ENCODE measurements at places on chromosomes 3 and 15. TPM values are rescaled to one million over a fixed set of nuclear protein-coding genes. Genes with fewer than 3 reads are reported as not detected.

The ACOX2 gene
- total RNA-seq: 18.2 TPM

DNA sequence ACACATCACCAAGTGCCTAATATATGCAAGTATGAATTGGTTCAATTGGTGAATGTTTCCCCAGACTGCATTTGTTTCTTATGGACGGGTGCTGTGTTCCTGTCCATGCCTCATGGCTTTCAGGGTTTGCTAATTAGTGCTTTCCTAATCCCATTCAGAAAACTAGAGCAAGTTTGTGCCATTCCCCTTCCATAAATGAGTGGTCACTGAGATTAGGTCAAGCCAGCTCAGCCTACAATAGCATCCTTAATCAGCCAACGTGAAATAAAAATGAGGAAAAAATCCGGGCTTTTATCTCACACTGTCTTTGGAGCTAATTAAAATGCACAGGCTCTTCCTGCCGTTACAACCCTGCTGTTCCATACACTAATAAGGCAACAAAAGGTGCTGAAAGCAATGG lies 788.8 kb downstream of the ROBO1 start:
- DNase-seq: no peak

- DNase-seq: peak; percentile 36
These were observed 165.2 kb upstream of the UMPS start for GRCh38 chr3:124565013-124565412.

GRCh38 chr3:1251282-1252060 lies 158.6 kb downstream of the CNTN6 start:
- DNase-seq: no peak

DNA sequence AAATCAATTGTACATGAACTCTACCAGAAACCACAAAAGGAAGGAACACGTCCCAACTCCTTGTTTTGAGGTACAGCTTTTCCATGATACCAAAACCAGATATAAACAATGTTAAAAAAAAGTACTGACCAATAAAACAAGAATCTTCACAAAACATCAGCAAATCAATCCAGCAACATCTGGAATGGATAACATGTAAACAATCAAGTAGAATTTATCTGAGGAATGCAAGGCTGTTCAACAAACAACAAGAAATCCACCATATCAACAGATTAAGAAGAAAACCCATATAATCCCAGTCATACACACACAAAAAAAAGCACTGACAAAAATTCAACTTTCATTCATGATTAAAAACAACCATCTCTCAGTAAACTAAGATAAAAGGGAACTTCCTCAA lies 26.7 kb downstream of the TJP1 start:
- no peak for DNase-seq

DNA sequence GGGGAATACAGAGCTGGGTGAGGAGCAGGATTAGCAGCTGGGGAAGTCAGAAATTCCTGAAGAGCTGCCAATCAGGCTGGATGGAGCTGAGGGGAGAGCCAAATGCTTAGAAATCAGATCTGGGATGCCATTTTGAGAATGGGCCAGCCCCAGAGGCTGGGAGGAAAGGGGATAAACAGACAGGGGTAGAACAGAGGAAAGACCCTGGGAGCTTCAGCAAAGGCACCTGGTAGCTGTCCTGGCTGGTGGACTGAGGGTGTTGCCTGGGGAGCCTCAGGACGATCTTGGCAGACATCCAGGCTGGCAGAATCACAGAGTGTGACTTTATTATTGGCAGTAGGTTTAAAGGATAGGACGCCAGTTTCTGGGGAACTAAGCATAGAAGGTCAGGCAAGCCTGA lies 97.8 kb downstream of the SQOR start:
- no peak for DNase-seq

- no peak for DNase-seq
These were observed 26.0 kb downstream of the DTWD1 start for GRCh38 chr15:49646891-49647290.

GRCh38 chr3:190548031-190548656 lies 34.3 kb downstream of the IL1RAP start:
- DNase-seq: no peak

The SLC6A11 gene
- 0.09 TPM for total RNA-seq

- DNase-seq: no peak
These were observed 17.0 kb downstream of the YEATS2 start for GRCh38 chr3:183714622-183715021.

DNA sequence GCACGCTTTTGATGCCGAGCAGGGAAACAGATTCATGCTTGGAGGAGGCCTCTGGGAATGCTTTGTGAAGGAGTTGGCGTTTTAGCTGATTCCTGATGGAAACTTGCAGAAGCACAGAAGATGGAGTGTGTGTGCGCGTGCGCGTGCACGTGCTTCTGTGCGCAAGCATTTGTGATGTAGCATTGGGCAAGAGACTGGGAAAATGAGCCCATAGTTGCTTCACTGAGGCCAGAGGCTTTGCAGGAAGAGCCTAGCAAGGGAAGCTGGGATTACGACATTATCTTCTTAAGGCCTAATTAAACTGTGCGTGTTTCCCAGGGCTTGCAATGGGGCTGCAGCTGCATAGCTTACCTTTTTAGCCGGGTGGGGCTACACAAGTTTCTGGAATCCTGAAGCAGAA lies 18.1 kb upstream of the AGBL1 start:
- no peak for DNase-seq

The RAB43 gene
- 14.9 TPM for total RNA-seq

The CACNA2D2 gene
- 0.19 TPM for total RNA-seq

DNA sequence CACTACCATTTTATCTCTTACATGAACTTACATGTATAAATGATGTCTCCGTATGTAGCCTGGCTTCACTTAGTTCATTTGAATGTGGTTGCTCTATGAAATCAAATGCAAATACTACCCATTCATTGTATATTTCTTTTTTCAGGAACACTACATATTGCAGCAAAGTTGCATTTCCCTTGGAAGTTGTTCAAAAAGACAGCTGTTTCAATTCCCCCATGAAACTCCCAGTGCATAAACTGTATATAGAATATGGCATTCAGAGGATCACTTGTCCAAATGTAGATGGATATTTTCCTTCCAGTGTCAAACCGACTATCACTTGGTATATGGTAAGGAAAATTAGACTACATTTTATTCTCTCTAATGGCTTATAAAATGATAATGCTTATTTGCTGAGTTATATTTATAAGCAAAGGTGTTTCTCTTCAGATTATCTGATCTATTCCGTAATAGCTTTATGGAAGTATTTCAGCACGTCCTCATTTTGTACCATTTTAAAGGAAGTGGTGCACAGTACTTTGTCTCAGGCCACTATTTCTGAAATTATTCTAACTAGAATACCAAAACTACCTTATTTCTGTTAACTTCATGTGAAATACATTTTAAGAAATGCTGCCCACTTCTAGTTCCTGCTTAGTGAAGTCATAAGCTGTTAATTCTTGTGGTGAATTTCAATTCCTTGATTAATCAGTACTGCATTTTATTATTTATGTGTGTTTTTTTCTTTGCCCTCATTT lies 95.1 kb downstream of the IL1RAP start:
- no peak for DNase-seq

DNA sequence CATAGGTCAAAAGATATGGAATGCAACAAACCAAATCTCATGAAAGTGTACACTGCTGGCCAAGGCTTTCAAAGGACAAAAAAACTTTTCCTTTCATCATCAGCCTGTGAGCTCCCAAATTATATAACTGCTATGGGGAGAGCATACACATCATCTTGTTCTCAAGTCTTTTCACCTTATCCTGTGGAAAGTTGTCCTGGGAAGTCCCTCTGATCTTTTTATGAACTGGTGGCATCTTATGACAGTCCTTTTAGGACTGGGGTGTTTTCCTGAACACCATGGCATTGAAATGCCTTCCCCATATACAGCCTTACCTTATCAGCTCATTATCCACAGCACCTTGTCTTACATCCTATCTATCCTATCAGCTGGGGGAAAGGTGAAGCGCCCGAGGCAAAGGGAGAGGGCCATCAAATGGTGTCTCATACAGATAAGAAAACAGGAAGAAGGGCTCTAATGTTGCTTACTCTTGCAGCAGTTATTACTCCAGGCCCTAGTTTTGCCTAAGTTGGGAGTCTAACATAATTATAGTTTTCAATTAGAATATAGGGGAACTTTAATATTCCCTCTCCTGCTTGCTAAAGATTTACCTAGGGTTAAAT lies 61.5 kb upstream of the GOLIM4 start:
- DNase-seq: no peak

The LIPH gene
- not detected for total RNA-seq

DNA sequence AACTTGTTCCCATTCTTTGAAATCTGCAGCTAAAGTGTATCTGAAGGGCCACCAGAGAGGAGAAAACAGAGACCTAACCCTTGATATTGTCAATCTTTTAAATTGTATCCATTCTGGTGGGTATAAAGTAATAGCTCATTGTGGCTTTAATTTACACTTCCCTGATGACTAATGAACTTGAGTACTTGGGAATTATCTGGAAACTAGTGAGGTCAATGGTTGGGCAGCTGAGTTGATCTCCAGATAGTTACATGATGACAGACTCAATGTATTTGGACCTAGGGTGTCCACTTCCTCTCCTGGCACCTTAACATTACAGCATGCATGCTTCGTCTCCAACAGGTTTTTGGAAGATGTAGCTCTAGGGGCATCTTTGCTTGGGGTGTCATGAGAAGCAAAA lies 195.2 kb downstream of the PDCD6IP start:
- DNase-seq: no peak

The DUOXA2 gene
- total RNA-seq: not detected

- no peak for DNase-seq
These were observed 28.2 kb downstream of the MBNL1 start for GRCh38 chr3:152296971-152297370.

DNA sequence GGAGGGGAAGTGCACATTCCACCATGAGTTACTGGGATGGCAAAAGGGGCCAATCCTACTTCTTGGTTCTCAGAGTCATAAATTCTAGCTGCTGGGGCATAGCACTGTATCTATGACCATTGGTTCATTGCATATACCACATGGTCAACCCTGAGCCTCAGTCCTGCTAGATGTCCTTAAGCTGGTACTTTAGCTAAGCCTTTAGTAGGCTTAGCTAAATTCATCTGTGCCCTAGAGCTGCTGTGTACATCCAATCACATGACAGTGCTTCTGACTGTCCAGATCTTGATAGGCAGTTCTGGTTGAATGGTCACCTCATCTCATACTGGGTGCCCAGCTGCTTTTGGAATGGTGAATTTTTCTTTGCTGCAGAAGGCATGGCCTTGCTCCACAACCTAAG lies 8.2 kb downstream of the NDUFB4 start:
- DNase-seq: no peak

GRCh38 chr15:91568036-91568435 lies 285.5 kb upstream of the SLCO3A1 start:
- DNase-seq: no peak

GRCh38 chr3:5218815-5219214 lies 31.3 kb downstream of the EDEM1 start:
- no peak for DNase-seq

DNA sequence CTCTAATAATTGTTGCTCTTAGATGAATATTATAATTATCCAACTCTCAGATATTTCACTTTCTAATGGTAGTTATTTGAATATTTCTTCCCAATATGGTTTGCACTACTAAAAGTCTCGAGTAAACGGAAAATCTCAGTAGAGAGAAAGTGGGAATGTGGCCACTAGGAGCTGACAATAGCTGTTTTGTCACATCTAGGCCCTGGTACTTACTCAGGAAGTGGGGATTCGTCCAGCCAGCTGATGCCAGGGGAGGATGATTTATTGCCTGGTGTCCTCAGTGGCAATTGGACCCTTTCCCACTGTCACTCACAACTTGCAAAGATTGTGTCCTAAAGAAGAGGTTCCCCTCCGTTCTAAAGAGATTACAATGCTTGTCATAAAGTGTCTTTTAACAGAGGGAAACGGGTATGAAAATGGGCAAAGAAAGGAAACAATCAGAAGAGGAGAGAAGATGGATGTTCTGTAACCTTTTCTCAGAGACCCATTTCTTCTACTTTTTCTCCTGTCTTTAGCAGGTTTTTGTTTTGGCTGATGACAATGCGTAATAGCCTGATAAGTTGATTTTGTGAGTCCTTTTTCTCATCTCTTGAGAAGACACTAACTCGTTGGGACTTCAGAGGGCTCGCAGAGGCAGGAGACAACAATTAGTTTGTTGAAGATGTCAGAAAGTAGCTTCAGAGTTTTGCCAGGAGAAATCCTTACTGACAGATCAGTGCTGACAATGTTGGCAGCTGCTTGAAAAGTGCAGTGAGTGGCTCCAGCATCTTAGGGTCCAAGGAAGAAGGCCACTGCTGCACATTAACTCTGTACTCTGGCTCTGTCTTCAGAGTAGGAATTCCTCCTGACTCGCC lies 320.6 kb downstream of the MECOM start:
- DNase-seq: no peak

The COL6A5 gene
- total RNA-seq: not detected

The MYZAP gene
- total RNA-seq: 20.3 TPM

DNA sequence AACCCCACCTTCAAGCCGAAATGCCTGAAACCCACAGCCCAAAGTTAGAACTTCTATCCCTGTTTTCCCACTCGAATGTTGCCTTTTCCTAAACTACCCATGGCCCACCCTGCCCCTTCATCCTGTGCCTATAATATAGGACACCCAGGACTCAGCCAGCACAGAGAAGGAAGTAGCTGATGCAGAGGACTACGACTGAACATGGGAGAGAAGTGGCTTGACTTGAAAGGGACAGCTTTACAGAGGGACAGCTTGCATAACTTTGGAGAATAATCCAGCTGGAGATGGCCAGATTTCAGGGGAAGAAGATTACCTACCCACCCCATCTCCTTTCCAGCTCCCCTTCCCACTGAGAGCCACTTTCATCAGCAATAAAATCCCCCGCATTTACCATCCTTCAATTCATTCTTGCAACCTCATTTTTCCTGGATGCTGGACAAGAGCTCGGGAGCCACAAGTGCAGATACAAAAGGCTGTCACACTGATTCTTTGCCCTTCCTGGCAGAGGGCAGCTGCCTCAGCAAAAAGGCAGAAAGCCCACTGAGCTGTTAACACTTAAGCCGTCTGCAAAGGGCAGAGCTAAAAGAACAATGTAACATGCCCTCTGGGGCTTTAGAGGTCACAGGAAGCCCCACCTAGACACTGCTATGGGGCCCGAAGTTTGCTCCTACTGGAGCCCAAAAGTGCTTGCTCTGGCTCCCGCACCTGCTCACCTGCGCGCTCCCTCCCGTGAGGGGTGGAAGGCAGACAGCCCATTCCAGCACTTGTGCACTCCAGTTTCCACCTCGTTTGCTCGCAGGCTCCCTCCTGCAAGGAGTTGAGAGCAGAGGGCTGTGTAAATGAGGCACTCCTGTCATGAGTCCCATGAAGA lies 224.0 kb downstream of the TBC1D5 start:
- DNase-seq: no peak

- no peak for DNase-seq
These were observed 29.1 kb downstream of the LOXL1 start for GRCh38 chr15:73955326-73955725.

The CACNA2D3 gene
- 4.4 TPM for total RNA-seq

- no peak for DNase-seq
These were observed 77.2 kb downstream of the SCN10A start for GRCh38 chr3:38738630-38739395.

- no peak for DNase-seq
These were observed 534.9 kb upstream of the ARRDC4 start for GRCh38 chr15:97425596-97425995.

GRCh38 chr3:129625072-129625874 lies 18.8 kb upstream of the PLXND1 start:
- DNase-seq: no peak

The CYP8B1 gene
- total RNA-seq: not detected

The DPPA2 gene
- not detected for total RNA-seq

- no peak for DNase-seq
These were observed 18.2 kb upstream of the GJD2 start for GRCh38 chr15:34773013-34773412.

GRCh38 chr3:179731544-179731943 lies 78.7 kb downstream of the USP13 start:
- no peak for DNase-seq

GRCh38 chr3:53286727-53287126 lies 30.9 kb upstream of the TKT start:
- DNase-seq: no peak

GRCh38 chr15:37143351-37143750 lies 43.0 kb upstream of the MEIS2 start:
- no peak for DNase-seq
